Transverse colon (tissue), 4 donors: ENCODE measurements at places on chromosomes 7 and 10. TPM values are rescaled to one million over a fixed set of nuclear protein-coding genes. Genes with fewer than 3 reads are reported as not detected.

FOXP2 gene
- 23.0 TPM for total RNA-seq

TWNK gene
- 1.1 TPM for total RNA-seq

ARHGAP22 gene
- total RNA-seq = 3.4 TPM

ELN gene
- total RNA-seq = 16.0 TPM

LRRC27 gene
- 8.3 TPM for total RNA-seq

VWA2 gene
- 0.64 TPM for total RNA-seq

PRKCQ gene
- 0.60 TPM for total RNA-seq

GRCh38 chr7:92888-93672 is 99.3 kb upstream of the FAM20C start:
- no peak for DNase-seq

DNA sequence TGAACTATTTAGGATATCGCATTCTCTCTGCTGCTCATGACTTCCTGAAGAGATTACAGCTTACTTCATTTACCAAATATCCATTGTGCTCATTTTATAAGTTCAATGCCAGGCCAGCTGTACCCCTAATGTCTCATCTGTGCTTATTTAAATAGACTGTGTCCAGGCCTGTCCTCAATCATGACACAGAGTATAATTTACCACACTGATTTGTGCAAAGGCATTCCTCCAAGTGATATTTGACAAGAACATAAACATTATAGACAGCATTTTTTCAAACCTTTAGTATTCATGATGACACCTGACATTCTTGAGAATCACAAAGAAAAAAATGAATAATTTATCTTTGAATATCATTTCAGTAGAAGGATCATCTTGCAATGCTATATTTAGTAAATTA is 260.1 kb upstream of the SEMA3D start:
- no peak for DNase-seq

GRCh38 chr10:118307220-118307619 is 34.9 kb downstream of the FAM204A start:
- DNase-seq = no peak

- no peak for DNase-seq
Measured at GRCh38 chr7:100215895-100216294, 3.9 kb upstream of the PVRIG start.

- no peak for DNase-seq
Measured at GRCh38 chr10:22643775-22644174, 70.6 kb downstream of the PIP4K2A start.

- DNase-seq = peak; percentile 30
Measured at GRCh38 chr7:128939861-128940410, 2.2 kb downstream of the IRF5 start.

GRCh38 chr7:137421366-137421765 is 77.8 kb upstream of the PTN start:
- DNase-seq = no peak

- DNase-seq = peak; percentile 90
Measured at GRCh38 chr10:5977471-5978229, at the start of gene IL15RA. TSS of gene IL15RA (minus strand) at chr10:5977543. CDS start at chr10:5977492, 51 bp downstream.

- no peak for DNase-seq
Measured at GRCh38 chr10:10165415-10165814, 852.3 kb upstream of the CELF2 start.
